ENCODE measurements at places on chromosomes 7 and 10. TPM values are rescaled to one million over a fixed set of nuclear protein-coding genes. Genes with fewer than 3 reads are reported as not detected.

GRCh38 chr10:63744060-63744941, 223.1 kb downstream of the REEP3 start:
- DNase-seq: no peak

- no peak for DNase-seq
These were observed 51.0 kb downstream of the MLLT10 start for GRCh38 chr10:21584834-21585530.

CCL24 gene
- not detected for total RNA-seq

SPDYE8 gene
- not detected for total RNA-seq

MMP21 gene
- total RNA-seq: not detected

All from Caco-2 (cell line).